ENCODE measurements at places on chromosomes 2 and 18.

DNA sequence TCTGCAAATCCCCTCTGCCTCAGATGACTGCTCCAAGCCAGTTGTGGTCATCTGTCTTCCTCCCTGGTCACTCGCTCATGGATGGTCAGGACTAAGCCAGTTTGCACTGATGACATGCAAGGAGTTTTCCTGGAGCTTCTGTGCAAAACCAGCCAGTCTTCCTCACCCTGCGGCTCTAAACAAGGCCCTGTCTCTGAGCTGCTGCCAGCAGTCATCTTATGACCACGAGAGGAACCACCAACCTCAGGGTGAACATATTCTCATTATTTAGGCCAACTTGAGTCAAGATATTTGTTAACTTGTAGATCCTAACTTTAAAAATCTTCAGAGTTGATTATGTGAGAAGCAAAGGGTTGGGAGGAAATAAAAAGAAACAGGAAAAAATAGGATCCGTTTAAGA is 119.9 kb upstream of the CAB39 start:
- no peak for DNase-seq

GRCh38 chr2:70328921-70329561 is 27.2 kb upstream of the FAM136A start:
- no peak for DNase-seq

DNA sequence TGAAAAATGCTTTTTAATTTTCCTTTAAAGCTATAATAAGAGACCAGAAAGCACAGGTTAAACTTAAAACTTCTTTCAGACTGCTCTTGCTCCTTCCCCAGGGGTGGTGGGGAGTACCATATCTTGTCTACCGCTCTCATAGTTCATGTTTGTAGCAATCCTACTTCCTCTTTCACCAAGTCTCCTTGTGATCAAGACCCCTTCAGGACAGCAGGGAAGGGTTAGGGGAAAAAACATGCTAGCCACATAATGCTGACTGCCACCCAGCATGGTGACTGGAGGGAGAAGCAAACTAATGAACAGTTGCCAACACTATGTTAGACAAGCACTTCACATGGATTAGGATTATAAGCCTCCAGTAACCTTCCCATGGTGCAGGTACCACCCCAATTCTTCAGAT is 8.6 kb downstream of the MYO5B start:
- DNase-seq, result no peak

- no peak for DNase-seq
Observed at GRCh38 chr2:232075080-232075479, 113.6 kb downstream of the DIS3L2 start.

DNA sequence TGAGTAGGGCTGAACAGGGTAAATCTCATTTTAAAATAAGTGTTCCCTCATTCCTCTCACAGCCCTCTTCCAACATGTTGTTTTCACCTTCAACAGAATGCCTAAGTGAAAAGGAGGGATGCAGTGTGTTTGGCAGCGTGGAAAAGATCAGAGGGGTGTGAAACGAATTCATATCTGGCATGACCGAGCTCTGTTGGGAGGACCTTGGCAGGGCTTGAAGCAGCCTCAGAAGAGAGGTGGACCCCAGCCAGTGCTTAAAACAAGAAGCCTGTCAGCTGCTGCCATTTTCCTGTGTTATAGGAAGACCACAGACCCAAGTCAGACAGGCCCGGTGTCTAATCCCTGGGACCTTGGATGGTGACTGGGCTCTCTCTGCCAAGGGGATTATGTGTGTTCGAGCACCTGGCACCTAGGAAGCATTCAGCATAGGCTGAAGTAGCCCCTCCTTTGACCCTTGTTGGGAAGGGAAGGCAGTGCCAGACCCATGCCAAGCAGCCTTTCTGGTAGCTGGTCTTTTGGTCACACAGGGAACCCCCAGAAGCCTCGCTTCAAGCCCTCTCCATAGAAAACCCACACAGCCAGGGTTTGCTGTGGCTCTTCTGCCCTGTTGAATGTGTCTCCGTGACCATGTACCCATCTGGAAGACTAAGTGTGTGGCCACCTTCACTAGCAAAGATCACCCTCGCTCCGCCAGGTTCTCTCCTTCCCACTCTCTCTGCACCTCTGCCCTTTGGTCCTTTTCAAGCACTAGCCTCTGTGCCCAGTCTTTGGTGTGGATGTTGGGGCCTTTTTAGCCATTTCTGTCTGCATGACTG is 87.5 kb upstream of the ST3GAL5 start:
- no peak for DNase-seq

- DNase-seq, result no peak
Observed at GRCh38 chr18:32469190-32469651, 1.5 kb downstream of the GAREM1 start.

DNA sequence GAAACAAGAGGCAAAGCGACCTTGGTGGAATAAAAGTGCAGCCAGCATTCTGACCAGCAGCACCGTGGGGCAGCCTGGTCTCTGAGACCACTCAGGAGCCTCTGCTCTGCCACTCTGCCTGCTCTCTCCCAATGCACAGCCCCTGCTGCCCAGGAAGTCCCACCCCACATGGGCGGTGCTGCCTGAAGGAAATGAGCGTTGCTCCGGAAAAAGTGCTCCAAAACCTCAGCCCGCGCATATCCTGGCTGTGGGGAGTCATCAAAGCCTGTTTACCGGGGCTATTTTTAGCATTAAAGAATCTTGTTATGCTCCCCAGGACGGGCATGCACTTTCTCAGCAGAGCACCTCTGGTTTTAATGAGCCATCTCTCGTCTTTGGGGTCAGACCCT is 54.5 kb downstream of the EPAS1 start:
- peak; percentile 41 for DNase-seq

DNA sequence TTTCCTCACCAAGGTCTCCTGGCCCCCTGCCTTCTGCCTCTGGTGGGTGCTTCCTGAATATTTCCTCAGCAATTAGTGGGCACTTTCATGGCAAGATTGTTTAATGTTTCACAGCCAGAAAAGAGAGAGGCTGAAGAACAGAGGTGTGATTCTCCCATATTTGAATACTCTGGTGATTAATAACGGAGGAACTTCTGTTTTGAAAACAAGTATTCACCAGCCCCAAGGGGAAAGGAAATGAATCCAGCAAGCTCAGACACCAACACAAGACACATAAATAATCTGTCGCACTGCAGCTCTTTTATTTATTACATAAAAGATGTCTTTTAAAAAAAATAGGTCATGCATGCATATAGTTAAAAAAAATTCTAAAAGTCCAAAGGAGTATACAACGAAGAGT is 57.7 kb downstream of the MRPL35 start:
- DNase-seq, result no peak

Measured in stimulated activated CD4-positive, alpha-beta T cell treated with anti-CD3 and anti-CD28 coated beads, Interleukin-15, amount 100 ng/mL, for 1 hour (primary cell).